ENCODE measurements at places on chromosomes 3 and 15. TPM values are rescaled to one million over a fixed set of nuclear protein-coding genes. Genes with fewer than 3 reads are reported as not detected.

DNA sequence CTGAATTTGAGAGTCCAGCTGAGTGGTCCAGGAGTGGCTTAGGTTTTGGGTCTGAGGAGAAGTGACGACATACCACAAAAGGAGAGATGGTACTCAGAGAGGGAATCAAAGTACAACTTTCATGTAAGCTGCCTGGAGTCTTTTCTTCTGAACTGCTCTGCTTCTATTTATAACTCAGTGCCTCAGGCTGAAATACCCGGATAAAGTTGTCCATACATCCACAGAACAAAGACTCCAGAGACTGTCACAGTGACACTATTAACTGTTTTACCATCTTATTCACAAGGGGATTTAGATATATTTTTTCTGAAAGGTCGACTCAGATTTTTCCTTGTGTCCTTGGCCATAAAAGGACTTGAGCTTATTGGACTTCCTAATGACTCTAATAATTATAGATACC is 264.3 kb upstream of the DNAJC19 start:
- no peak for ATAC-seq

DNA sequence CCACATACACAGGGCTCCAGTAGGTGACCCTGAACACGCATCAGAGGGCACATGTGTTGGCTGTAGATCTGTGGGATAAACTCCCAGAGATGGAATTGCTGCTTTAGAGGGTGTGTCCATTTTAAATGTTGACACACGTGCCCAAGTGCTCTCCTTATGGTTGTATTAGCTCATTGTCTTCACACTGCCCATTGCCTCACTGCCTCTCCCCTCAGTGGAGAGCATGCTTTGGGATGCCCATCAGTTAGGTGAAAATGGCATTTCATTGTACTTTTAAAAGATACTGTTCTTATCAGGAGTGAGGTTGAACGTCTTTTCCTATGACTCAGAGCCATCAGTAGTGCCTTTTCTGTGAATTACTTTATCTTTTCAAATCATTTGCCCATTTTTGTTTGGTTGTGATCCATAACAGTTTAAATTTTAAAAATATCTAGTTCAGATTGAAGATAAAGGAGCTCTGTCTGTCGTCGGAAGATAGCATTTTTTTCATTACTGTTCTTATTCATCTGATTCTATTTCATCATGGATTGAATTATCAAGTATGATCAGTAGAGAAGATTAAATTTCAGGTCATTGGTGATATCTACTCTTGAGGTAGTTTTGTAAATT is 120.7 kb downstream of the CHDH start:
- ATAC-seq: no peak

DNA sequence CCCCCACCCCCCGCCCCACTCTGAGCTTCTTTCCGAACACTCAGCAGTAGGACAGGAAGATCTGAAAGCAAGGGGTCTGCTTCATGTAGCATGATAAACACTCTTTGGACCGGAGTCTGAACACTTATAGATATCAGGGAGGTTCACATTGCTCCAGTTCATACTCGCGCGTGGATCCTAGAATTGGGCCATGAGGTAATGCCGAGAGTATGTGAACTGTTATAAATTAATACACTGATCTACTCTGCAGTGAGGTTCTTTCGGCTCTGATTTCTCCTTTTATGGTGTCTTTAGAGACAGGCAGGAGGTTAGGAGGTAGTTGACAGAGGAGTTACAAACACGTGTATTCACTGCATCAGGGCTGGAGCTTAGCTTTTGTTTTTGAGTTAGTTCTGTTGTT is 223.0 kb downstream of the THSD4 start:
- ATAC-seq: peak; percentile 48

LRRC58 gene
- 33.5 TPM for total RNA-seq

DNA sequence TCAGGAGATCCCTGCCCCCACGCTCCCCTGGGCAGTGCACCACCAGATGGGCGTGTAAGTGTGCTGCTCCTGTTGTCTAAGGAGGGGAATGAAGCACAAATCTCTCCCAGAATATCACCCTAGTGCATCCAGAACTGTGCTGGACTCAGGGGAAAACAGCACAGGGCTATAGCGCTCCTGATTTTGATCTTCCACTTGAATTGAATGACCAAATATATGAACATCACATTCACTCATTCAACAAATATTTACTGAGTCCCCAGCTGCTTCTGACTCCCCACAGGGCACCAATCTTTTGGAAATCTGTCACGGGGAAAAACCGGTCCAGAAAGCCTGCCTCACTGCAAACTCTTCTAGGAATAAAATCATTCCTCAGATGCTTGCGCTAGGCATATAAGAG is 2.4 kb downstream of the CPLX3 start:
- ATAC-seq: no peak

All from gastroesophageal sphincter (tissue), 4 donors.